ENCODE measurements at places on chromosomes 6 and 20.

- peaks cover 5% of the 10 kb centered on the region for H3K27me3 ChIP-seq
- no peak overlapping the region for H3K4me3 ChIP-seq
- H3K27ac ChIP-seq = no peak overlapping the region
Observed at GRCh38 chr6:56424542-56425083, 177.2 kb upstream of the COL21A1 start.

DNA sequence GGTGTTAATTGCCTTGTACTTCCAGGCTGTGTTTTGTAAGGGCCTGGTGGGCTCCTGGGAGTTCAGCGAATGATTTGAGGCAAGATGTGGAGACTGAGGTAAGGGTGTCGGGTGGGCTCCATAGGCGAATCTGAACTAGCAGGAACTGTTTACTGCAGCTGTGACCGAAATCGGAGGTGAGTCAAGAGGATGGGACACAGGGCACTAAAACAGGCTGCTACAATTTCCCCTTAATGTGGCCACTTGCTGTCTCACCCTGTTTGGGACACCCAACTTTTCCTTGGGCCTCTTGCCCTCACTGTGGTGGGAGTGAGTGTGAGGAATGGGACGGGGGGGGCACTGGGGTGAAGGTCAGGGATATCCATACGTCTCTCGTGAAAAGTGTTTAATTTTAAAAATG is 53.9 kb upstream of the MCUR1 start:
- no peak overlapping the region for H3K27ac ChIP-seq
- peaks cover 3% of the 10 kb centered on the region for H3K4me1 ChIP-seq
- H3K36me3 ChIP-seq = no peaks in the 10 kb centered on the region
- no peak overlapping the region for H3K4me3 ChIP-seq
- H3K27me3 ChIP-seq = peaks cover 31% of the 10 kb centered on the region

DNA sequence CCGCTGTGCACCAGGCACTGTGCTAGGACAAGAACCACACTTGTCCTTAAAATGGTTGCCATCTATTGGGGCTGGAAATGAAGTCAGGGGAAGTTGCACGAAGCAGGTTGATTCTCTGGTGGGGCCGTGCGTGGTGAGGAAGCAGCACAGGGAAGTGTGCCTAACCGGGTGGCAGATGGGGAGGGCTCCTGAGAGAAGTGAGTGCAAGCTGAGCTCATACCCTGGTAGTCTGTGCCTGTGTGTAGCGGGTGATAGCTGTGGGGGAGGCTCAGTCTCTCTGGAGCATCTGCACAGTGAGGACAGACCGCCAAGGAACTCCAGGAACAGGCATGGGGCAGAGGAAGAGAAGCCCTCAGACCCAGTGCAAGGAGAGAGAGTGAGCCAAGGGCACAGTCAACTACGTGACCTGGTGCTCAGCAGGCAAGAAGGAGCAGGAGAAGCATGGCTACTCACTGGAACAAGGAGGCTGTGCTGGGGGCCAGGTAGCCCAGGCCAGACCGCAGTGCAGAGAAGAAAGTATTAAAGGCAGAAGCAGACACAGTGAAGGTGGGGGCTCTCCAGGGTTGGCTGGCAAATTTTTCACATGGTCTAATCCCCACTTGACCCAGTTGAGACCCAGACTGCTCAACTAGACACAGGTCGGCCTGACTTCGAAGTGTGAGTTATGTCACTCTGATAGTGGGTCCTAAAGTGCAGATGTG is 155.0 kb downstream of the CDH26 start:
- H3K36me3 ChIP-seq = no peaks in the 10 kb centered on the region
- DNase-seq = no peak
- no peak overlapping the region for H3K27ac ChIP-seq
- peaks cover 9% of the 10 kb centered on the region for H3K27me3 ChIP-seq
- no peak overlapping the region for H3K4me3 ChIP-seq
- H3K4me1 ChIP-seq = no peaks in the 10 kb centered on the region

- H3K36me3 ChIP-seq = no peaks in the 10 kb centered on the region
- H3K4me3 ChIP-seq = no peak overlapping the region
Observed at GRCh38 chr20:24718696-24719095, 230.4 kb upstream of the CST7 start.

GRCh38 chr20:19628570-19629134 is 129.4 kb upstream of the RIN2 start:
- no peaks in the 10 kb centered on the region for H3K36me3 ChIP-seq
- H3K27ac ChIP-seq = peak overlapping the region; percentile 14
- H3K27me3 ChIP-seq = peaks cover 8% of the 10 kb centered on the region
- no peak overlapping the region for H3K4me3 ChIP-seq
- no peaks in the 10 kb centered on the region for H3K4me1 ChIP-seq
